ENCODE measurements at places on chromosomes 6 and 20. TPM values are rescaled to one million over a fixed set of nuclear protein-coding genes. Genes with fewer than 3 reads are reported as not detected.

GRCh38 chr6:157171801-157172200 is 151.5 kb downstream of the TMEM242 start:
- no peak for DNase-seq

The PBOV1 gene
- not detected for total RNA-seq

DNA sequence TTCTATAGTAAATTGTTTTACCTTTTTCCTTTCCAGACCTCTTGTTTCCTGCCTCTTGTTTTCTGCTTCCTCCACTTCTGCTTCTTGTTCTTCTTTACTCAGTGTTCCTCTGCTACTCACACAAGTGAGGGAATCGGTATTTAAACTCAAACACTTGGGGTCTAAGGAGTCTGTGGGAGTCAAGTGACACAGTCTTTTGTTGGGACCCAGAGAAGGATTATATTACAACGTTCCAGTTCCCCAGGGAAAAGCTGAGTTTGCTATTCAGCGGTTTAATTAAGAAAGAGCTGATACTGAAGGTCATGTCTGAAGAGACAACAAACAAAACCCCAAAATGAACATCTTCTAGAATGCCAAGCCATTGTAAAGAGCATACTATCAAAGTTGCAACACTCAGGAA is 107.8 kb upstream of the CITED2 start:
- DNase-seq: no peak

DNA sequence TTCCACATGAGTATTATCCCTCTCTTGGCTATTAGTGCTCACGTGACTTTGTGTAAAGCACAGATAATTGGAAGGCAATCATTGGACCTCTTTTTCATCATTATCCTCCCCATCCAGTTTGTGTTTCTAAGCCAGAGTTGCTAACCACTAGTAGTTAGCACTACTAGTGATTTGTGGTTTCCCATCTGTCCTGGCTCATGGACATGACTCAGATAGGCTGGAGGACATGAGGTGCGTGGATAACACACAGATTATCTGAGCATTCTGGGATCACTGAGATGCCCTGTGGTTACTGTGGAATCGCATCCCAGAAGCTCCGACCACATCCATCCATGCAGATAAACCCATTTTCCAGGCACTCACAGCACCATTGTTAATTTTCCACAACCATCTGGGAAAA is 123.8 kb upstream of the NAA20 start:
- DNase-seq: peak; percentile 98

DNA sequence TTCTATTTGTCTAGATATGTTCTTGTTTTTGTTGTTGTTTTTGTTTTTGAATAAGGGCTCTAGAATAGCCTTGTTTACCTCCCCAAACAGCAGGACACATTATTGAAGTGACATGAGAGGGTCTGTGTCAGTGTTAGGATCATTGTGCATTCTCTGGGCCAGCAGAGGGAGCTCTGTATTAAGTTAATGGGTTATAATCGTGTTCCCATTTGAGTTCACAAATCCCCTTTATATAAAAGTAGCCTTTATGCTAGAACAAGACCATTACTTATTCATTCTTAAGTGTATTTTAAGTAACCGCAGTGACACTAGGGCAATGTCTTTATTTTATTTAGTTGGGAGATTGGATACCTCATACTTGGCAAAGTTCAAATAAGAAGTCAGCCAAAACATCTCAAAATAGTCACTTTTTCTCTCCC is 44.8 kb downstream of the STK4 start:
- peak; percentile 67 for DNase-seq

The EDN1 gene
- 0.88 TPM for total RNA-seq

GRCh38 chr20:2749343-2749950 is 51.0 kb downstream of the CPXM1 start:
- DNase-seq: no peak

- no peak for DNase-seq
Observed at GRCh38 chr6:69825904-69826303, 29.1 kb upstream of the LMBRD1 start.

- no peak for DNase-seq
Observed at GRCh38 chr20:43689165-43689564, 22.3 kb downstream of the MYBL2 start.

The ZSWIM3 gene
- 9.3 TPM for total RNA-seq

The BTN1A1 gene
- total RNA-seq: not detected
